Right lobe of liver (tissue), 6 donors: ENCODE measurements at places on chromosomes 4 and X. TPM values are rescaled to one million over a fixed set of nuclear protein-coding genes. Genes with fewer than 3 reads are reported as not detected.

The LIMCH1 gene
- total RNA-seq = 8.3 TPM

The CLNK gene
- total RNA-seq = not detected

The TNMD gene
- total RNA-seq = not detected

The MAGEA2 gene
- not detected for total RNA-seq

The ATOH1 gene
- total RNA-seq = not detected
